Brain (organoid and tissue), 16 donors: ENCODE measurements at places on chromosomes 11 and 22. TPM values are rescaled to one million over a fixed set of nuclear protein-coding genes. Genes with fewer than 3 reads are reported as not detected.

The BDNF gene
- polyA plus RNA-seq = 0.10 TPM

DNA sequence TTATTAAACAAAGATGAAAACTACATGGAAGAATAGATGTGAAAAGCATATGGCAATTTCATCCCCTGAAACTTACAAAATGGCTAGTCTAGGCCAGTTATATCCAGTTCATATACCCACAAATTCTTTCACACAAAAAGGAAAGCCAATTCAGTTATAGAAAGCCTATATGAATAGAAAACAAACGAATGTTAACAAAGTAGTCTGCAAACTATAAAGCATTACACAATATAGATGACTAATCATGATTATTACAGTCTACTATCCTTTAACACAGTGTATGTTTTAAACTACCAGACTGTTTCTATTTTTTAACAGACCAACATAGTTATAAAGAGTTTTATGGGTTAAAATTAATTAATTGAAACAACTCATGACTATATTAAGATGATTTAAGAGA is 12.1 kb downstream of the DCUN1D5 start:
- DNase-seq = no peak

- DNase-seq = no peak
These were observed 4.0 kb downstream of the USP28 start for GRCh38 chr11:113871336-113871735.

GRCh38 chr11:110509472-110509871 is 79.7 kb downstream of the FDX1 start:
- no peak for DNase-seq

GRCh38 chr11:1072116-1072820 is 2.4 kb upstream of the MUC2 start:
- no peak for DNase-seq

The KCNE3 gene
- polyA plus RNA-seq = 8.3 TPM

The UBQLNL gene
- not detected for polyA plus RNA-seq

DNA sequence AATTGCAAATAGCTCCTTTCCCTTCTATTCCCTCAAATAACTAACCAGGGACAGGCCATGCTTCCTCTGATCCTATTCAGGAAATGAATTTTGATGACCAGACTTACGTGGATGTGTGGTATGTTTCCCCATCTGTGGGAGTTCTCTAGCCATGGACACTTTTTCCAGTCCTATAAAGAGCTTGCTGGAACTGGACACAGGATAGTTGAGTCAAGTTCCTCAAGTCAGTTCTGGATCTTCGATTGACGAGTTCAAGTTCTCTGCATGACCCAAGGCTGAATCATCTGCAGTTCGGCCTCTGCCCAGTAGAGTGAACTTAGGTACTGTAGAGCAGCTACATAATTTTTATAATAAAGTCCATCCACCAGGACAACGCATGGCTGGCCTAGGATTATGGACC is 52.7 kb upstream of the CCND1 start:
- no peak for DNase-seq

DNA sequence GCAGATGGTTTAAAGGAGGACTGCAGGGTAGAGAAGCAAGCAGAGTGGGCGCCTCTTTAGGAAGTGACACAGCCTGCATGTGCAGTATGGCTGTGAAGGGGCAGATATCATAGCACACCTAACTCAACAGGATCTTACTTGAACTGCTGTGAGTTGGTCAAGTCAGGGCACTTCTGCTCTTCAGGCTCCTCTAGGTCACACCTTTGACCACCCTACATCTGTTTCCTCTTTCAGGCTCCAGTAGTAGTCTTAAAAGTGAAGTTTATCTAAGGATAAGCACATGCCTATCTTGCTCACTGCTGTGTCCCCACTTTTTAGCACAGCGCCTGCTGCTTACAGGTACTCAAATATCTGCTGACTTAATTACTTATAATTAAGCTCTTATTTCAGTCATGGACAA is 6.5 kb downstream of the MRPL16 start:
- DNase-seq = no peak

- DNase-seq = no peak
These were observed 41.3 kb upstream of the TUB start for GRCh38 chr11:8039530-8040260.

DNA sequence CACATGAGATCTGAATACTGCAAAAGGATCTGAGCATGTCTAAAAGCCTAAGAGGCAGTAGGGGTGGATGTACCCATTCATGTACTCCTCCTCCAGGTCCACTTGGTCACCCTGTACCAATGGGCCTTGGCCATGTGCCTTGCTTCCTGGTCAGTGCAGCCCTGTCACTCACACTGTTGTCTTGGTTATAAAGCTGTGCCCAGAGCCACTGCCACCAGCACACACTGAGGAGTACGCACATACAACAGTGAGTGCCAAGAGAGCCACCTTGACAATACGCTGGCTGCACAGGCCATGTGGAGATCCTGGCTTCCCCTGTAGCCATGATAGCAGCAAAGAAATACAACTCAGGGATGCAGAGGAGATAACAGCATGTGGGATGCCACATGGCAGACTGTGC is 96.4 kb upstream of the LDLRAD3 start:
- no peak for DNase-seq

The MPST gene
- 65.7 TPM for polyA plus RNA-seq

GRCh38 chr11:18865951-18866350 is 73.3 kb downstream of the MRGPRX1 start:
- DNase-seq = no peak

- no peak for DNase-seq
These were observed 22.9 kb upstream of the FCHSD2 start for GRCh38 chr11:73164803-73165540.
